ENCODE measurements at places on chromosomes 6 and 20.

GRCh38 chr6:148325316-148326068, 17.1 kb upstream of the SASH1 start:
- no peak for DNase-seq

DNA sequence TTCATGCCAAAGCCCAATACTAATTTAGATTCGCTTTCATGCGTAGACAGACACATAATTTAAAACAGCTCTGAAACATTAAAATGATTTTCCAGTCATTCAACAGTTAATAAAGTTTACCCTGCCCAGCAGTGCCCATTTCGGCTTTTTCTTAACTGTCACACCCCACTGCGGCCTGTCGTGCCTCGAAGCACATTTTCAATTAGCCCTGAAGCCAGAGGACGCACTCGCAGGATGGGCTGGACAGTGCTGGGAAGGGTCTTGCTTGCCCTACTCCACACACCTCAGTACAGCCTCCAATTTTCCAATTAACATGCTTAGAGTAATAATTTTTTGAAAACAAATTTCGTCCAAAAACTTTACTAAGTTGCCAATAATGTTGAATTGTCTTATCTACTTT, 35.3 kb downstream of the TAF4 start:
- no peak for DNase-seq

GRCh38 chr20:53939190-53939571, 131.2 kb downstream of the BCAS1 start:
- no peak for DNase-seq

DNA sequence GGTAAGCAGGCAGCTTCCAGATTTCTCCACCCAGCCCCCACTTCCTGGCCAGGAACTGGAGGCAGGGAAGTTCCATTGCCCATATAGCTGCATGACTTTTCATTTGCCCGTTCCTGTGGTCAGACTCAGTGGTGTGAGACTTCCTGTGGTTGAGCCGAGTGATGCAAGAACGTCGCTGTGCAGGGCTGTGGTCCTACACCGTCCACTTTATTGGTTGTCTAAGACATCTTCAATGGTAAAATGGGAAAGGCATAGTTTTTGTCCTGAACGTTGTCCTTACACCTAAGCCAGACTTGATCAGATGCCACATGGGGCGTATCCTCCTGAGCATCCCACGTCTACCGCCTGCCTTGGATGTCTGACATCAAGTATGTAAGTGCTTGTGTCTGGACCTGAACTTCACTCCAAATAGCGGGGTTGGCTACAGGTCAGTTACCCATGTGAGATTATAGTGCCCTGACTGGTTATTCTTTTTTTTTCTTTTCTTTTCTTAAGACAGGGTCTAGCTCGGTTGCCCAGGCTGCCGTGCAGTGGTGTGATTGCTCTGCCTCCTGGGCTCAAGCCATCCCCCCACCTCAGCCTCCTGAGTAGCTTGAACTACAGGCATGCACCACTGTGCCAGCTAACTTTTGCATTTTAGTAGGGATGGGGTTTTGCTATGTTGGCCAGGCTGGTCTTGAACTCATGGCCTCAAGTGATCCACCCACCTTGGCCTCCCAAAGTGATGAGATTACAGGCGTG, 25.9 kb upstream of the GTSF1L start:
- no peak for DNase-seq

DNA sequence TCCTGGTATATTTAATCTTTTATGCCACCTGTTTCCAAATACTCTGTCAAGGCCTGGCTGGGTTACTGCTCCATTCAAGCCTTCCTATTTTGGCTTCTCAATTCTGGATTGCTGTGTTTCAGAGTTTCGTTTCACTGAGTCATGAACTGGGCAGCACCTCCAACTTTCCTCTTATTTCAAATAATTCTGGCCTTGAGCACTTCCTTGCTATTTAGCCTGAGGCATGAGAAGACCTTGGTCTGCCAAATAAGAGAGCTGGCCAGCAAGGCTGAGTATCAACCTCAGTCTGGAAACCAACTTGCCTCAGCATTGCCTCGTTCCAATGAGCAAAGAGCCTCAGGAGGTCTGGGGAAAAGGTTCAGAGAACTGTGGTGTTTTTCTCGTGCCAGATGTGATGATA, 66.6 kb downstream of the TNFAIP3 start:
- no peak for DNase-seq

GRCh38 chr6:25485821-25486534, 166.0 kb upstream of the SCGN start:
- no peak for DNase-seq

GRCh38 chr20:49851231-49851705, 38.6 kb downstream of the SLC9A8 start:
- no peak for DNase-seq

All from ELF-1 (cell line).